ENCODE measurements at places on chromosomes 2 and 18. TPM values are rescaled to one million over a fixed set of nuclear protein-coding genes. Genes with fewer than 3 reads are reported as not detected.

GRCh38 chr2:189592353-189592984 lies 11.9 kb upstream of the SLC40A1 start:
- no peak for DNase-seq

The PROKR1 gene
- not detected for total RNA-seq

GRCh38 chr2:69253611-69254301 lies 133.3 kb downstream of the GFPT1 start:
- peak; percentile 100 for DNase-seq

The FOXI3 gene
- total RNA-seq: not detected

GRCh38 chr18:42619771-42620170 lies 495.7 kb downstream of the RIT2 start:
- DNase-seq: no peak

DNA sequence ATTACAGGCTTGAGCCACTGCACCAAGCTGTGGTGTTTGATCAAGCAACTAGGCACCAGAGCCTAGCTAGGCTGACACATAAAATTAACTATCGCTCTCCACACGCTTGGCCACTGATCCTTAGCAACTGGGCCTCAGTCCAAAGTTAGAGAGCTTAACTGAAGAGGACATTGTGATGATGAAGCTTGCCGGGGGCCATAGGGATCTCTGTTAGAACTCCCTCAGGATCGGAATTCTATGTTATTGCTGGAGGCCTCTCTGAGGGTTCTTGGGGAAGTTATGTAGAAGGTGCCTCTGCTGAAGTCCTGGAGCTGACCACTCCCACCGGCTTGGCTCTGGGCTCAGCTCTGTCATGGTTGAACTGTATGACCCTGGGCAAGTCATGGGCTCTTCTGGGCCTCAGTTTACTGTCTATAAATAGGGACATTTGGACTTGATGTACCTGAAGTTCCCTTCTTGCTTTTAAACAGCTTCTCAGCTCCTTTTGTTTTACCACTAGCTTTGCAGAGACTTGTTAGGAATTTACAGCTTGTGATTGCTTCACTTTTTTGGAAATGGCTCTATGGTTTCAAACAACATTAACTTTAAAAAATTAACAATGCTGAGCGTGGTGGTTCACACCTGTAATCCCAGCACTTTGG lies 44.1 kb downstream of the GATA6 start:
- DNase-seq: no peak

DNA sequence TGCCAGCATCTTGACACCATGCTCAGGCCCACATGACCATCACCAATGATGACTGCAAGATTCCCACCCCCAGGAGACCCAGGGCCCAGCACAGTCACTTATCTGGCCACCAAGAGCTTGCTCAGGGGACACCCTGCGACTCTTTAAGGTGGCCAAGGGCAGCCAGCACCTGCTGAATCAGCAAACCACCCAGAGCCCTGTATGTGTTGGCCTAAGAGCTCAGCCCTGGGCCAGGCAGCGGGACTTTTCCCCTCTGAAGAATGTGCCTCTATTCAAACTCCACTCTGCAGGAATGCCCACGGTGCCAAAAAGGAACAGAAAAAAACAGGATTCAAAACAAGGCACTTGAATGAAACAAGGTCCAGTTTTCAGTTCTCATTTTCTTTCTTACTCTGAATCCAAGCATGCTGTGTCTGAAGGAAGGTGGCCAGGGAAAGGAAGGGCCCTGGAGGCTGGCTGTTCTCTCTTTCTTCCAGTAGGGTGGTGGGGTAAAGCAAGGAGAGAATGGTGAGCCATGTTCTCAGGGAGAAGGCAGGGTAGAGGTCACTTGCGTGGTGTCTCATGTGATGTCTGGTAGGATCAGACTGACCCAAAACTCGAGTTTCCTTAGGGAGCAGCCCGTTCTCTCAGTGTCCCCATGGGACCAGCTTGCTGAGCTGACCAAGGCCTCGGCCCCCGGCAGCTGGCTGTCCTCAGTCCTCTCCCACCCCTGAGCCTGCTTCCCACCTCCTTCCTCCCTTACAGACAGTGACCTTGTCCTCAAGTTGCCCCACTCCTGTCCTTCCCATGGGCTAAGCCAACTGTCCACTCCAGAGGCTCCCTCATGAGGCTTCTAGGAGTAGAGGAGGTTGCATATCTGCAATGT lies 150.0 kb downstream of the RNF152 start:
- DNase-seq: no peak

DNA sequence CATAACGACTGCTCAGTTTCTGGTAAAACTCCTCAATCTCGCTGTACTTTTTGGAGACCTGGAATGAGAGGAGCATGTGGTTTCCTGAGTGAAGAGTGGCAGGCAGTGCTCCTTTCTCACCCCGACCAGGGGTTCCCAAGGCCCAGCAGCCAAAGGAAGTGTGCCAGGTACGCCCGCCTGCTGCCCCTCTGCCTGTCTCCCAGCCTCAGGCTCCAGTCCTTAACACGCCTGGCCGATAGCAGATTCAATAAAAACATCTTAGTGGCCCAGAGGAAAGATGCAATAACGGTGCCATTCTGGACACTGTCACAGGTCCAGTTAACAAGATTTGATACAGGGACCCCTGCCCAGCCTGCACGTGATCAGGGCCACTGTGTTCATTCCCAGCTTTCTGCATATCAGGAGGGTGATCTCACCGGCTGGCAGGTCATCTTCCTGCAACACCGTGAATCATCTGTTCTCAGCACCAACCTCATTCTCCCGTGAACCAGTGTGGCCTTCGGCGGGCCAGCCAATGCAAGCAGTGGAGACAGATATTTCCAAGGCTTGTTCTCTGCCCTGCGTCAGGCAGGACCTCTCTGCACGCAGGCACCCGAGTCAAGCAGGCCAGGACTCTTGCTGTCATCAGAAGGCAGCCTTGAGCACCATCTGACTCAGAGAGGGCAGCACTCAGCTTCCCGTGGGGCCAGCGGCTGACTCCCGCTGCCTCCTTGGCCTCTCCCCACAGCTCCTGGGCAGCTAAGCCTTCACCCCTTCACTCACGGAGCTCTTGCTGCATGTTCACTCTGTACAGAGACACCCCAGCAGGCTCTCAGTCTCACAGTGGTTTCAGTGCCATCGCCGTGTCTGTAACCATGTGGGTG lies 9.5 kb downstream of the HS1BP3 start:
- no peak for DNase-seq

DNA sequence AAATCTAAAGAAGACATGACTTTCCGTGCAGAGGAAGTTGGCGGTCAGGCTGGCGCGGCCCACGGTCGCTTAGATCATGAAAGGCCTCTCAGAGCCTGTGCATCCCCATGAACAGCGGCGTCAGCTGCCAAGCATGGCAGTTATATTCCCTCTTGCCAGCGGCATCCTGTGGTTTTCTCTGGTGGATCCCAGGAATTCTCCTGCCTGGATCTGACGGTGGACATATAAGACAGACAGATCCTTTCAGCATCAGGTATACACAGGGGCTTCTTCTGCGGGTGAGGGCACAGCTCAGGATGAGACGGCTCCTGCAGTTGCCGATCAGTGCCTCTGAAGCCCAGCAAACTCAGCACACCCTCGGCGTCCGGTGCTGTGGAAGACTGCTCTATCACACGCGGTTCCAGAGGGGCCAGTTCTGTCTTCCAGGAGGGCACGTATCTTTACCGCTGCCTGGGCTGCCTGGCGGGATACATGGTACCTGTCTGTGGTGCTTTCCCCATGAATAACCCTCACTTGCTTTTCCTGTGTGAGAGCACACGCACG lies 157.8 kb downstream of the LDLRAD4 start:
- DNase-seq: no peak

- no peak for DNase-seq
Measured at GRCh38 chr18:74261053-74261713, 30.6 kb downstream of the CYB5A start.

The ALLC gene
- not detected for total RNA-seq

GRCh38 chr2:127397568-127398238 lies 9.9 kb upstream of the MAP3K2 start:
- DNase-seq: no peak

The OXER1 gene
- not detected for total RNA-seq

The KDSR gene
- total RNA-seq: 37.1 TPM

- no peak for DNase-seq
Measured at GRCh38 chr2:86039178-86039962, 66.3 kb downstream of the POLR1A start.

DNA sequence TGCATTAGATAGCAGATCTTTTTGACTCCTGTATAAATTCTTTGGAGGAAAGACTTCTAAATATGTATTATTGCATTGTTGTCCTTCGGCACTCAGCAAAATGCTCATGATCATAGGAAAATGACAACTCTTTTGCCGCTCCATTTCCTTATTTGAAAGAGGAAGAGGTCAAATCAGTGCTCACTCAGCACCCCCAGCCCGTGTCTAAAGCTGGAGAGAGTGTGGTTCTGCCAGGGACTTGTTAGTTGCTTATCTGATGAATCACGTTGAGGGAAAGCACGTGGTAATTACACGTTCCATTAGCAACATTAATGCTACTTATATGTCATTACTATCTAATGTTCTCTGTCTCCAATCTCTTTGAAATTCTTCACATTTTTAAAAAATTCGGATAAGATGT lies 46.0 kb upstream of the MBP start:
- no peak for DNase-seq

The ALPI gene
- total RNA-seq: not detected

- peak; percentile 7 for DNase-seq
Measured at GRCh38 chr2:108271691-108272253, 16.9 kb upstream of the SULT1C2 start.

GRCh38 chr2:88885679-88886416 lies 194.4 kb downstream of the RPIA start:
- DNase-seq: no peak

DNA sequence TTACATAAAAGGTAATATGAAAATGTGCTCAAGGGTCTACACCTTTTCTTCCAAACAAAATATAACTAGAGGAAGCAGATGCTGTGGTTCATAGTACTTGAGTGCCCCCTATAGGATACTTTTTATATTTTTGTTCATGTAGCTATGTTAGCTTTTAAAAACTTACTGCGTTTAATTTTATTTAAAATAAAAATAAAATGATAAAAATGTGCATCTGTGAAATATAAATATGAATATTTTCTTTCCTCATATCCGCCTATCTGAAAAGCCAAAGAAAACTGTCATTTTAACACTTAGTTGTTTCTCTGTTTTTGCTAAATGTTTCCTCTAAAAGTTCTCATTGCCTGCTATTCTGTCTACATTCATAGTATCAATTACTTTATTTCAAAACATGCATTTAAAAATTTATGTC lies 9.6 kb upstream of the LRP1B start:
- DNase-seq: peak; percentile 9
